ENCODE measurements at places on chromosomes 2 and 18. TPM values are rescaled to one million over a fixed set of nuclear protein-coding genes. Genes with fewer than 3 reads are reported as not detected.

The SULT1C4 gene
- 4.6 TPM for polyA plus RNA-seq

DNA sequence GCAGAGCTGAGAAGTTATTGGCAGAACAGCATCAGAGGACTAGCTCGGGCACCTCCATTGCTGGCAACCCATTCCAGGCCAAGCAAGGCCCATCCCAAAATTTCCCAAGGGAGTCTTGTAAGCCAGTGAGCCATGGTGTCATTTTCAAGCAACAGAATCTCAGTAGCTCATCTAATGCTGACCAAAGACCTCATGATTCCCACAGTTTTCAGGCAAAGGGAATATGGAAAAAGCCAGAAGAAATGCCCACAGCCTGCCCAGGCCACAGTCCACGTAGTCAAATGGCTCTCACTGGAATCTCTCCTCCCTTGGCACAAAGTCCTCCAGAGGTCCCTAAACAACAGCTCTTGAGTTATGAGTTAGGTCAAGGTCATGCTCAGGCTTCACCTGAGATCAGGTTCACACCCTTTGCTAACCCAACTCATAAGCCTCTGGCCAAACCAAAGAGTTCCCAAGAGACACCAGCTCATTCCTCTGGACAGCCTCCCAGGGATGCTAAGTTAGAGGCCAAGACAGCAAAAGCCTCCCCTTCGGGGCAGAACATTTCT lies 2.6 kb downstream of the SMARCAL1 start:
- DNase-seq, result no peak

The PLGLB1 gene
- polyA plus RNA-seq, result 1.7 TPM

The ALPP gene
- not detected for polyA plus RNA-seq

- DNase-seq, result no peak
Measured at GRCh38 chr2:226180281-226180884, 619.2 kb downstream of the IRS1 start.

The FTCDNL1 gene
- polyA plus RNA-seq, result 1.4 TPM

DNA sequence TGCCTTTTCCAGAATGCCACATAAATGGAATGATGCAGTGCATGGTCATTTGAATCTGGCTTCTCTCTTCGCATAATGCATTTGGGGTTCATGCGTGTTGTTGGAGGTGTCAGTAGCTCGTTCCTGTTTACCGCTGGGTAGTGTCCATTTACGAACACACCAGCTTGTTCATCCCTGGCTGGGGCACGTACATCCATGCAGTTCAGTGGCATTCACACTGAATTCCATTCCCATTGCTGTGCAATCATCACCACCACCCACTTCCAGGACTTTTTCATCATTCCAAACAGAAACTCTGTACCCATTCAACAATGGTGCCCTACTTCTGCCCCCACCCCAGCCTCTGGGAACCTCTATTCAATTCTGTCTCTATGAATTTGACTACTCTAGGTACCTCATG lies 14.7 kb upstream of the CIDEA start:
- no peak for DNase-seq

DNA sequence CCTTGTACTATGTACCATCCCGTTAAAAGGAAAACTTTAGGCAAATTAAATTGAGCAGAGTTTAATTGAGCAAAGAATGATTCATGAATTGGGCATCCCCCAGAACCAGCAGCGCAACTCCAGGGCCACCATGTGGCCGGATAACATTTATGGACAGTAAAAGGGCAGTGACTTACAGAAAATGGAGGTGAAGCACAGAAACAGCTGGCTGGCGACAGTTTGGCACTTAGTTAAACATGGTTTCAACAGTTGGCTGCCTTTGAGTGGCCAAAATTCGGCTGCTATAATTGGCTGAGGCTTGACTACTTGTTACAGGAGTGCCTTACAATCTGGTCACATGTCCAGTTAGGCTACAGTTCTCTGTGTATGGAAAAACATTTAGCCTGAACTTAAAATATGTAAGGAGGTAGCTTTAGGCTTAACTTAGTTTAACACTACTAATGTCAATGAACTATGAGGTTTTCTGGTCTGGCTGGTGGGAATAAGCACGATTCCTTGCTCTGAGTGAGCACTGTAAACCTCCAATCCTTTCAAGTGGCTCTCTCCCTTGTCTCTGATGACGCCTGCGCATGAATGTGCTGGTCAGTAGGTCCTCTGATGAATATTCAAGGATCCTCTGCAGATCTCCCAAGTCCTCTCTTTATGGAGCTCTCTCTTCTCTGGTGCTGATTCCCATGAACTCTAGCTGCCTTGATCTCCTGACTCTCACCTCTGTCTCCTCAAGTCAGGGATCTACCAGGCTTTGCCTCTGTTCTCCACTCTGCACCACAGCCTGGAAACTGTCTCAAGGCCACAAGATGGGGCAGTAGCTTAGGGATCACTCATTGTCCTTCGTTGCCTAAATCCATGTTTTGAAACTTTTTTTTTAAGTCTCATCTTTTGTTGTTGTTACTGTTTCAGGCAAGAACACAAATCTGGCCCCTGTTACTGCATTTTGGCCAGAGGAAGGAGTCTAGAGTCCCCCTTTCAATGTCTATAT lies 24.4 kb upstream of the RAB31 start:
- DNase-seq, result no peak

DNA sequence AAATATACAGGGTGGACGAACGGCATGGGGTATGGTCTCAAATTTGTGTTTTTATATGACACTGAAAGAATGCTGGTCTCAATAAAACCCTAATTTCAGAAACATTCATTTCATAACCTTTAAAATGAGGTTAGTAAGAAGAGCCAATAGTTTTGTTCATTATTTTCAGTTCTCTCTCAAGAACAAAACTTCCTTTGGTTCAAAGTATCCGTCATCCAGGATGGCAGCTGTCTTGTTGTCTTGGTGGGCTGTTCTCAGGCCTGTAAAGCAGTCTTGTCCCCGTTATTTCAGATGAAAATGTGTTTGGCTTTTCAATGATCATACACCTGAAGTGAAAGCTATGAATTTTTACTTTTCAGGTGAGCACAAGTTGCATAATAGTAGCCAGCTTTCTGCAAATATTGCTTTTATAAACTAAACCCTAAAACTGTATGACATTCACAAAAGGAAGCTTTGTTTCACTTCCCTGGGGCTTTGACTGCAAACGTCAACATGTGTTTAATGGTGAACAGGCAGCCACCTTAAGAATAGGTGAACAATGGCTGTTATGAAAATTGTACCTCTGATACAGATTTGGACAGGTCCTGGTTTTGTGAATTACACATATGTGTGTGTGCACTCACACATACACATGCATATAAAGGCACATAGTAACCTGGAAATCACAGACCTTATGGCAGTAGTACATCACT lies 2.6 kb downstream of the IL18RAP start:
- DNase-seq, result no peak

GRCh38 chr2:123080331-123080730 lies 944.8 kb upstream of the CNTNAP5 start:
- DNase-seq, result no peak

GRCh38 chr2:146527166-146527565 lies 1317.7 kb upstream of the ACVR2A start:
- DNase-seq, result no peak

DNA sequence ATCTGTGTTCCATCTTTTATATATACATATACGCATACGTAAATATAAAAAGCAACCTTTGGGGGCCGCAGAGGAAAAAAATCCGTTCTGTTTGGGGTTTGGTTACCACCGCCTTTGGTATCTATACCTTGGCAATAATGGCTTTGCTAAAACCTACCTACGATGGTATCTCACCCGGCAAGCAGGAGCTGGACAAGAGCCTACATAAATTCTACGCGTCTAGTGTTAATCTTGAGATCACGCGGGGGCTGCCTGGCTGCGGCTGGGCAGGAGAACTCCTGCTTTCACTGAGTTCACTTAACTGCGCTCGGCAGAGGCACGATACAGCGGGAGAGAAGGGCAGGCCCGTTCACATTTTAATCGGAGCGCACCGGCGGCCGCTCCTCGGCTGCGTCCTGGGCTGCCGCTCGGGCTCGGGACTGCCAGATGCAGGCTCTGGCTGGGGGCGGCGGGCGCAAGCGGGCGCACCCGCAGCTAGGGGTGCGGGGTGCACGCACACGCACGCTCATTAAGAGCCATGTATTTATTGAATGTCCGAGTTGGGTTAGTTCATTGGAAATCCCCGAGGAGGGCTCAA lies 1.7 kb upstream of the POU3F3 start:
- no peak for DNase-seq

- DNase-seq, result no peak
Measured at GRCh38 chr18:31403409-31403808, 26.8 kb downstream of the DSG4 start.

The STON1 gene
- 57.0 TPM for polyA plus RNA-seq

The RAB6D gene
- 0.05 TPM for polyA plus RNA-seq
